ENCODE measurements at places on chromosomes 11 and 22.

- no peak for DNase-seq
Measured at GRCh38 chr22:29202212-29203192, 3.2 kb upstream of the EMID1 start.

DNA sequence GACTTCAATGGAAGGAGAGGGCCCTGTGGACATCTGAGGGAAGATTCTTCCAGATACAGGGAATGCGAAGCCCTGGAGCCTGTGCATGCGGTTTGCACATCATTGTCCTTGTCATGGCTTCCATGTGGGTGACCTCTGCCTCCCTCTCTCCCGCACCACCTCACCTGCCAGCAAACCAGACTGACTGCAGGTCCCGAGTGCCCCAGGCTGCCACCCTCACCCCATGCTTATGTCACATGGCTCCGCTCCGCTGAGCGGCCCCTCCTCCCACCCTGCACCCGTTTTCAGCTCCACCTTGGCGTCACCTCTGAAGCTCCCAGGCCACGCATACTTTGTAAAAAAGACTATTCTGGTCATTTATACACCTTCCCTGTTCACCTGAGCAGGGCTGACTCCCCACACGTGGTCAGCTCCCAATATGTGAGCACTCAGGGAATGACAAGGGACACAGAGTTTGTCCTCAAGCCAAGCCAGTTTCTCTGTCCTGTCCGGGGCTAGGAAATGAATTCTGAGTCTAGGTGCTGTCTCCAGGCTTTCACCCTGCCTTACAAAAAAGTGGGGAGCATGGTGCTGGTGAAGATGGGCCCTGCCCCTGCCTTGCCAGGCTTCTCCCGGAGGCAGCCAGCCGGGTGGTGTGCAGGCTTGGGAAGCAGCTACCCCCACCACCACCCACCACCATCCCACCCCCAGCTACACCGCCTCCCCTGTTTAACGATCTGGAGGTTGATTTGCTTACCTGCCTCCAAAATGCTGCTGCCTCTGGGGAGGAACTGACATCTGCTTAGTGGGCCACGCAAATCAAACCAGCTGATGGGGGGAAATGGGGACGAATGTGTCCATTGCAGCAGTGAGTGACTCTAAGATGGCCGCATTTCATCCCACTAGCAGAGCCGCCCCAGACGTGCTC is 32.7 kb downstream of the FAM83F start:
- DNase-seq: no peak

DNA sequence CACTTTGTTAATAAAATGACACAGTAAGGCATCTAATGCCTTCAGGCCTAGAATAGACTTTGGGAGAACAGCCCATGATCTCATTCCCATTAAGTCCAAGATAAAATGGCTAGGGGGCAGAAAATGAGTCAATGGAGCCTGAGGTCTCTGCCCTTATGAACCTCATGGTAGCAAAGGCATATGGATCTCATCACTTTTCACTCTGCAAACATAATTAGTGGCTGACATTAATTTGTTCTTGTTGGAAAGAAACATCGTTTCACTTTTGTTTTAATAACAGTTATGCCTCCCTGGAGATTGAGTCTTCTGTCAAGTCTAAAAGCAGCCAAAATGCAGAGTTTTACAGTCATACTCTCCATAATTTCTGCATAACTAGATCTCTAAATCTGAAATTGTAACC is 111.8 kb upstream of the API5 start:
- no peak for DNase-seq

DNA sequence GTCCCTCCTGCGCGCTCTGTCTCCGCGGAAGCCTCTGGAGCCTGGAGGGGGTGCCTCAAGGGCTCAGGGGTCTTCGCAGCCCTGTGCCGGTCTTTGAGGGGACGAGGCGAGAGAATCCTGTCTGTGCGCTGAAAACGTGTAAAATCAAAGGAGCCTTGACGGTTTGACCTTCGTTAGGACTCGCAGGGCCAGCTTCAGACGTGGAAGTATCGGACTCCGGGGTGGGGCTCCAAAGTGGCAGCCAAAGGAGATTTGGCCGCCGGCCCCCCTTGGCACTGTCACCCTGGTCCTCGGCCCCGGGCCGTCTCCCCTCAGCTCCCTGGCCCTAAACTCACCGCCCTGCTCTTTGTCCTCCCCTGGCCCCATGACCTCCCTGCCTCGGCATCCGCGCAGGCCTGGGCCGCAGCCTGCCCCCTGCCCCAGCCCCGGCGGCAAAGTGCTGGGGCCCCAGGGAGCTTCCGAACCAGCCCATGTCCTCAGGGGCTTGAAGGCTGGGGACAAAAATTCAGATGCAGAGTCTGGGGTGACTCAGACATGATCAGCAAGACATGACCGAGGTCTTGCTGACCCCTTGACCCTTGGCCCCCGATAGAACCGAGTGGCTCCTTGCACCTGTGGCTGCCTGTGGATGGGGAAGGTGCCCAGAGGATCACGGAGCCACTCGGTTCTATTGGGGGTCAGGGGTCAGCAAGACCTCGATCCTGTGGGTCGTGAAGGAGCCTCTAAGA is 6.9 kb upstream of the PHRF1 start:
- no peak for DNase-seq

DNA sequence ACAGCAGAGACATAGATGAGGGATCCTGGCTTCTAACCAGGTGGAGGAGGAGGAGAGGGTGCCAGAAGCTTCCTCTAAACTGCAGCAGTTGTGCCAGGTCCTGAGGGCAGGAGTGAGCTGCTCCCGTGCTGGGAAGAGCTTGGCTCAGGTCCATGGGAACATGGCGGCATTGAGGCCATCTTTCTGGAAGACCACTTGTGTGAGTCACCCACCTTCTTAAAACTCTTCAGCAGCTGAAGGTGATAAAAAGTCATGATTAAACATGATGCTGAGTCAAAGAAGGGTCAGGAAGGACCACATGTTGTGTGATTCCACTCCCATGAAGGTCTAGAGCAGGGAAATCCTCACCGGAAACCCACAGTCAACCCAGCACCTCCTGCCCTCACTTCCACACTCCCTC is 35.1 kb downstream of the LINC01488 start:
- DNase-seq: no peak

GRCh38 chr11:72720784-72721183 is 31.4 kb downstream of the ARAP1 start:
- DNase-seq: no peak

- no peak for DNase-seq
Measured at GRCh38 chr11:83480251-83480650, 194.1 kb upstream of the CCDC90B start.

- no peak for DNase-seq
Measured at GRCh38 chr11:100925935-100926334, 203.7 kb downstream of the PGR start.

DNA sequence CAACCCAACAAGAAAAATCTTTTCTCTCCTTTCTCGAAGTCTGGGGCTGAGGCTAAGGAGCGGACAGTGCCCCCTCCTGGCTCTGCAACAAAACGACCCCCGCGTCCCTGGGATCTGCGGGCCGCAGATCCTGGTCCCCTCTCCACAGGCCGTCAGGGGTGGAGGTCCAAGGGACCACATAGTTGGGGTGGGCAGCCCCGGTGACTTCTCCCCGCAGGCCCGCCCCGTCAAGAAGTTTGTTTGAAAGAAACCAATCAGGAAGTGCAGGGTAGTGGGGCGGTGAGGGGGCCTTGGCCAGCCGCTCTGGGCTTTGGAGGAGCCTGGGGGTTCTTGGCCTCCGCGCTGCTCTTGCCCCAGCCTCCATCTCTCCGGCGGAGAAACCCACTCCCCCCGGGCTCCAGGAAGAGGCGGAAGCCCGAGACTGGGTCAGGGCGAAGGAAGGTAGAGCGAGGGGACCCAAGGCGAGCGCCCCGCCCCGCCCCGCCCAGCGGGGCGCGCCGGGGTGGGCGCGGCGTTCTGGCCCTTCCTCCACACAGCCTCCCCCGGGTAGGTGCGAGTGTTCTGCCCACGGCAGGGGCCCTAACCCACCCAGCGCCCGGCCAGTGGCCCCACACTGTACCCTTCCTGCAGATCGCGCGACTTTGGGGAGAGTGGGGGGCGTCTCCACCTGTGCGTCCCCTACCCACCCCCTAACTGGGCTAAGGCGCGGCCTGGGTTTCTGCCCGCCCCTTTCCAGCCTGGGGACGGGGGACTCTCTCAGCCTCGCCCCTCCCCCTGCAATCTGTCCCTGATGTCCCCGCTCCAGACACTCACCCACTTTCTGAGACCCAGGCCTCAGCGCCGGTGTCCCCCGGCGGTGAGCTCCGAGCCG is 1.3 kb downstream of the TP53I11 start:
- peak; percentile 62 for DNase-seq

GRCh38 chr11:121757480-121758125 is 304.8 kb upstream of the SORL1-AS1 start:
- peak; percentile 41 for DNase-seq

DNA sequence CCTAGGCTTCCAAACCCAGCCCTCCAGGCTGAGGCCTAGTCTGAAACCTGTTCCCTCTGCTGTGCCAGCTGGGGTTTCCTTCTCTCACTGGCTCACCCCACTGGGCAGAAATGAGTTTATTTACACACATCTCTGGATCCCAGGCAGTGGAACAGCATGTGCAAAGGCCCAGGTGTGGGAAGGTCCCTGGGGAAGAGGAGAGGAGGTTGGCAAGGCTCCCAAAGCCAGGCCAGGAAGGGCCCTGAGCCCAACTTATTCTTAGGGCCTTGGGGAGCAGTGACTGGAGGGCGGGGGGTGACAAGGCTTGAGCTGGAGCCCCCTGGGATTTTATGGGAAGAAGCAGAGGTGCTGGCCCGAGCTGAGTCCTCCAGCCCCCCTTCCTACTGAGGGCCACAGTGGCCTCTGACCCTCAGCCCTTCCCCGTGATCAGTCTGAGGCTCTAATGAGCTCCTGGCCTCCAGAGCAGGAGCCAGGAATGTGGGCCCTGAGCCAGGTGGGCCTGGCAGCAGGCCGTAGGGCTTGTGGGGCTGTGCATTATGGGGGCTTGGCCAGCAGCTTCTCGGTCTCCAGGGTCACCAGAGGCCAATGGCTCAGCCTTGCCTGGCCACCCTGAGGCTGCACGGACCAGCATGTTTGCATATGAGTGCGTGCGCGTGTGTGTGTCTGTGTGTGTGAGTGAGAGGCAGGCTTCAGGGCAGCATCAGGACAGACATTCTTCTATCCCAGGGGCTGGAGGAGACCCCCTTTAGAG is 2.9 kb downstream of the MYO7A start:
- DNase-seq: peak; percentile 62

DNA sequence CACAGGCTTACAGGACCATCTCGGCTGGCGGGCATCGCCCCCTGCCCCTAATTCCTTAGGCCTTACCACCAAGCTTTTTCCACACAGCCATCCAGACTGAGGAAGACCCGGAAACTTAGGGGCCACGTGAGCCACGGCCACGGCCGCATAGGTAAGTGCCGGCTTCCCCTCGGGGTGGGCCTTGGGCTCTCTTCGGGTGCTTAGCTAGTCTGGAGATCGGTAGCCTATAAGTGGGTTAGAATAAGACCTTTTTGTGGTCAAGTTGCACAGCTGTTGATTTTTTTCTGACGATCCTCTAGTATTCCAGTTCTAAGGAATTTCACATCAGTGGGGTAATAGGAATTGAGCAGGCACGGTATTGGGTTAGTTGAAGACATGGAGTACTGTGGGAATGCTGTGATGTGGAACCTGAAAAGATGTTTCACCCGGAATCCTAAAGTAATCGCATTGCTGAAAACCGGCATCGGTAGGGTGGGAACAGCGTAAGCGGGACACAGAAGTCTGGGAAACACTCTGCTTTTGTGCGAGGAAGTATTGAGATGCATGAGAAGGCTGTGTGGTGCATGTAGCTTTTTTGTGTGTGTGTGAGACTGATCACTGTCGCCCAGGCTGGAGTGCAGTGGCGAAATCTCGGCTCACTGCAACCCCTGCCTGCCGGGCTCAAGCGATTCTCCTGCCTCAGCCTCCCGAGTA is 669 bp downstream of the RPL27A start:
- no peak for DNase-seq

DNA sequence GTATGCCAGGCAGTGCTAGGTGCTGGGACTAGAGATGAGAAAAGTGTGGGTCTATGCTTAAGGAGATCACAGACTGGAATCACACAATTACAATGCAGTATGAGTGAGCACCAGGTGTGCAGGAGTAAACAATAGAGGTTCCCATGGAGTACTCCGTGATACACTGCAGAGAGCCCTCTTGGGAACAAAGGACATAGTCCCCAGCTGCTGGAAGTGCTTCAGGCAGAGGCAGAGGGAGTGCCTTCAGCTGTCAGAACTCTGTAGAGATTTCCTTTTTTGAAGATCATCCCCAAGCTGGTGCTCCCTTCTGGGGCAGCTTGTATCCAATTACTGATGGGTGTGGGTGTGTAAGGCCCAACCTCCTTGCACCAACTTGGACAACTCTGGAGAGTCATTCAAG is 143.5 kb upstream of the PLET1 start:
- no peak for DNase-seq

DNA sequence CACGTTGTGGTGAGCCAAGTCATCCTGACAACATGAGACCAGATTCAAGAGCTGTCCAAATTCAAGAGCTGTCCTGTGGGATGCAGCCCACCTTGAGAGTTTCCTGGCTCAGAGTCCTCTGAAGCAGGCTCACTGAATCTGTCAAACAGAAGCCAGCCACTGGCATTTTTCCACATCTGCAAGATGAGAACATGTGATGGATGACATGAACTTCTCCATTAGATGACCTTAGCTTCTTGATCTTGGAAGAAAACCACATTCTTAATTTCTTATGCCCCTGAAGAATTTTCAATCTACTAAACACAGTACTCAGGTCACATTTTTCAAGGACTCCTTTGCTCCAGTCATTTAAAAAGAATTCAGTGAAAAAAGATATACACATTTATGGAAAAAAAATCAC is 291.0 kb downstream of the GUCY1A2 start:
- DNase-seq: no peak

- DNase-seq: no peak
Measured at GRCh38 chr11:86673055-86673843, 833 bp upstream of the ME3 start.

DNA sequence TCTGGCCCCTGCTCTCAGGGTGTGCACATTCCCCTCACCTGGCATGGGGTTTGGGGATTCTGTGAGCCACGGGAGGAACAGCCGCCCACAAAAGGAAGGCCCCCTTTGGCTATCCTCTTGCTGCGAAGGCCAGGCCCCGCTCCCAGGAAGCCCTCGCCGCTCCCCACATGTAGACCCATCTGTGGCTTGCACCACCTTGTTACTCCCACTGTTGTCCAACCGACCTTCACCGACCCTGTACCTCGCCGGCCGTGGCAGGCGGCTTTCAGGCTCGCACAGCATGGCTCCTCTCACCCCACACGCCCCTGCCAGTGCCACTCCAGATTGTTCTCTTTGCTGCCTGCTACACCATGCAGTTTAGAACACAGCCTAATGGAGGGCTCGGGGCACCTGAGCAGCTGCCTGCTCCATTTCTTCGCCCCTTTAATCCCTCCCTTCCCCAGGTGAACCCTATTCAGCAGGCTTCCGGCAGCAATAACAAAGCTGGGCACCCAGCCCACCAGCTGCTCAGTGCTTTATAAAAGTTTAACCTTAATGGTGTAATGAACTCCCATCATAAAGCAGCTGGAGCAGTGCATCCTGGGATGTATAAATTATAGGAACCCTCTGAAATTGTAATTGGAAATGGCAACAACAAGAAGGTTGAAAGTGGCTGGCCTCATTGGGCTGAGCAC is 10.7 kb downstream of the DAGLA start:
- no peak for DNase-seq

- DNase-seq: no peak
Measured at GRCh38 chr11:126352163-126352562, 3.3 kb upstream of the ST3GAL4 start.
